Thoracic aorta (tissue), 2 donors: ENCODE measurements at places on chromosomes 2 and 18.
A peak's percentile ranks its signal among the peaks of the same experiment; 100 is the strongest.

- no peaks in the 10 kb centered on the region for H3K27me3 ChIP-seq
- no peak overlapping the region for H3K27ac ChIP-seq
- peaks cover 4% of the 10 kb centered on the region for H3K4me1 ChIP-seq
- H3K36me3 ChIP-seq, result no peaks in the 10 kb centered on the region
- no peak overlapping the region for H3K4me3 ChIP-seq
Observed at GRCh38 chr18:12074736-12075135, 18.9 kb upstream of the ANKRD62 start.

DNA sequence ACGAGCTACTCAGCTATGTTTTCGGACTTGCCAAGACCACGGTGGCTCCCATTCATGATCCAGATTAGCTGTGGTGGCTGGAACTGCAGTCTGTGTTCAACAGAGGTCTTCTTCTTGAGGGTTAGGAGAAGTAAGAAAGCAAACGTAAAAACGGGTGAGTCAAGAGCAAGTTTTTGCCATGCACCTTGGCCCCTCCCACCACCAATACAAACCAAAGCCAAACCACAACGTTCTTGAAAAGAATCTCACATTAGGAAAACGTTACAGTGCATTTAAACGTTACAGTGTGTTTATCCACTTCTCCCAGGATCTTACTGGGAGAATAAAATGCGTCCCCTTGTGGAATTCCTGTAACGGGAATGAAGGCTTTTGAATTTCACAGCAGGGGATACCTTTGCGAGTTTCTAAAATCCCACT, 725 bp downstream of the FBXO48 start:
- no peaks in the 10 kb centered on the region for H3K36me3 ChIP-seq
- DNase-seq, result no peak
- H3K4me3 ChIP-seq, result peak overlapping the region; percentile 92
- H3K27me3 ChIP-seq, result no peaks in the 10 kb centered on the region
- peak overlapping the region; percentile 48 for H3K27ac ChIP-seq
- peaks cover 4% of the 10 kb centered on the region for H3K4me1 ChIP-seq

- peaks cover 13% of the 10 kb centered on the region for H3K4me1 ChIP-seq
- no peak overlapping the region for H3K27ac ChIP-seq
- H3K27me3 ChIP-seq, result no peaks in the 10 kb centered on the region
- no peak overlapping the region for H3K4me3 ChIP-seq
Observed at GRCh38 chr2:227461811-227462461, 10.0 kb upstream of the AGFG1 start.

GRCh38 chr2:72090781-72091482, 56.7 kb downstream of the CYP26B1 start:
- H3K4me1 ChIP-seq, result no peaks in the 10 kb centered on the region
- no peak overlapping the region for H3K4me3 ChIP-seq

DNA sequence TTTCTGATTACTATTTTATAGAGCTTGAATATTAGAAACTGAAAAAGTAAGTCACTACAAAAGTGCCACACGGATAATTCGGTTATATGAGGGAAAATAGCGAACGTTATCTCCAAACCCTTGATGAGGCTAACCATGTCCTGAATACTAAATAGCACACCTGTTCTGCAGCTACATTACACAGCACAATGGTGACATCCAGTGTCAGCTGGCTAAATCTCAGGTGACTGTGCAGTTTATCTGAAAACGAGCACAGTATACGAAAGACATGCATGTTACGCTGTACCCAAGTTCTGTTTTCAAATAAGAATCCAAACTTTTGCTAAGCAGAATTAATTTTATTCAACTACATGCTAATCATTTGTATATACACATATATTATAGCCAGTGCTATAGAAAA, 9.0 kb downstream of the CCDC68 start:
- no peak for DNase-seq
- H3K4me3 ChIP-seq, result no peak overlapping the region
- H3K27me3 ChIP-seq, result no peaks in the 10 kb centered on the region
- no peak overlapping the region for H3K27ac ChIP-seq
